ENCODE measurements at places on chromosomes 1 and 21. TPM values are rescaled to one million over a fixed set of nuclear protein-coding genes. Genes with fewer than 3 reads are reported as not detected.

Gene USH2A
- not detected for total RNA-seq

Gene C1orf141
- total RNA-seq: not detected

Gene NUP210L
- total RNA-seq: 0.07 TPM

Gene OR6Y1
- not detected for total RNA-seq

Gene CPLANE2
- 6.9 TPM for total RNA-seq

GRCh38 chr1:220920967-220921366, 41.7 kb downstream of the HLX start:
- no peak for DNase-seq

DNA sequence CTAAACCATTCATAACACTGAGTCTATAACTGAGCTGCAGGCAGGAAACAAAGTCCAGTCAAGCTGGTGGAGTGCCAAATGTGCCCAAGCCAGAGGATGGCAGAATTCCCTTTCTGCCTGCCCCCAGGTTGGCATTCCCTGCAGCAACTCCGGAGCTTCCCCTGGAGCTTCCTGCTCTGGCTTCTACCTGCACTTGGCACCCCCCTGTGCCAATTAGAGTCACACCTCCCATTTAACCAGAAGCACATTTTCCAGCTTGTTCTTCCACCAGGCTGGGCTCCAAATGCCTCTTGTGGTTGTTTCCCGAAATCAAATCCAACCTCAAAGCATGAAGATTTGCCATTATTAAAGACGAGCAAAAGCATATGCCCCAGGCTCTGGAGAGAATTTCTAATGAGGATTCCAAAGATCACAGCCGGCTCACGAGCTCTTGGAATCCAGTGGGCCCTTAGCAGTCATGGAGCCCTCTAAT, 294.5 kb downstream of the RRAGC start:
- DNase-seq: no peak

DNA sequence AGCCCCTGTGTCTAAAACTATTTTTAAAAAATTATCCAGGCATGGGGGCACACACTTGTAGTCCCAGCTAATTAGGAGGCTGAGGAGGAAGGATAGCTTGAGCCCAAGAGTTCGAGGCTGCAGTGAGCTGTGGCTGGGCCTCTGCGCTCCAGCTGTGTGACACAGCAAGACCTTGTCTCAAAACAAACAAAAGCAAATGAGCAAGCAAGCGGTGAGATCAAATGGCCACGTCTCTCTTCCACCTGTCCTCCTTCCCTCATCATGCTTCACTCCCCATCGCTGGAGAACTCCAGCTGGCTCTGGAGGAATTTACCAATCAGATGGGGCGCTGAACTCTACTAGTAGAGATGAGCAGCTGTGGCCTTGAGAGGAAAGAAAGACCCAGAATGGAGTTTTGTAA, 14.0 kb upstream of the REN start:
- DNase-seq: no peak
